WTC11 (cell line): ENCODE measurements at places on chromosomes 11 and 22.

DNA sequence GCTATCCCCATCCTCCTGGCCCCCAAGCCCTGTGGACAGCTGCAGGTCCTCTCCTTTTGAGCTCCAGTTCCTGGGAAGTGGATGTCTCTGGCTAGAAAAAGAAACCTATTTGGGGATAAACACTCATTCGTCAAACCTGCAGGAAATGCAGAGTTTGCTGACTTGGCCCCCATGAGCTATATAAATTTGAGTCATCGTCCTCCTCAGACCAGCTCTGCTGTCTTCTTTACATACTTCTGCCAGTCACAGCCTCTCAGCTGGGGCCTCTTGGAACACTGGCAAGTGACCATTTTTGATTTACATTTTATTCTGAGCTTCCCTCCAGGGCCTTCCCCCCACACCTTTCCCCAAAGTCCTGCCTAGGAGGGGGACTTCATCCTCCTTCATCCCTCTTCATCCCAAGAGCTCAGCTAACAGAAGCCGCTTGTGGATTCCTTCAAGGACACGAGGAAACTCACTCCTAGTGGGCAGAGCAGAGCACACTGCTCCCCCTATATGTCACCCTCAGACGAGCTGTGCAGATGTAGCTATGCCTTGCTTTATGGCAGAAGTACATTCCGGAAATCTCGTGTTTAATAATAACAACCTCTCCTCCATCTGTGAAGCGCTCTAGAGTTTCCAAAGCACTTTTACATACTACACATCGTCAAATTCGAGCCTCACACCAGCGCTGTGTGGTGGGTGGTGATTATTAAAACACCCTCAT is 131.8 kb downstream of the FEZ1 start:
- DNase-seq = no peak

- no peak for DNase-seq
Measured at GRCh38 chr11:36719358-36720107, 121.5 kb upstream of the RAG2 start.

DNA sequence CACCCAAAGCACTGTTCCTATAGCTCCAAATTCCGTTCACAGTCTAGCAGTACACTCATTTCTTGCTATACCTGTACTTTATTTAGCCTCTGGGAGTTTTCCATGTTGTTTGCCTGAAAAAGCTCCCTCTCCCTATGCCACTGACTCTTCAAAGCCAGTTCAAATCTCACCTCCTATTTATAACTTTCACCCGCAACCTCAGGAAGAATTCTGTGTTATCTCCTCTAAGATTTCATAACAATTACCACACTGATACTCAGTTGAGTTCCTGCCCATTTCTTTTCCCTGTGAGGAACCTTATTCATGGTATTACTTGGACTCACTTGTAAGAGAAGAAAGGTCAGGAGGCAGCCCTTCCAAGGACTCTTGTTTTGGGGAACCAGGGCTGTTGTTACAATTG is 25.2 kb downstream of the GDPD4 start:
- no peak for DNase-seq

- no peak for DNase-seq
Measured at GRCh38 chr11:112769584-112769983, 191.6 kb upstream of the NCAM1 start.

- DNase-seq = no peak
Measured at GRCh38 chr11:8387141-8387540, 123.5 kb upstream of the LMO1 start.

DNA sequence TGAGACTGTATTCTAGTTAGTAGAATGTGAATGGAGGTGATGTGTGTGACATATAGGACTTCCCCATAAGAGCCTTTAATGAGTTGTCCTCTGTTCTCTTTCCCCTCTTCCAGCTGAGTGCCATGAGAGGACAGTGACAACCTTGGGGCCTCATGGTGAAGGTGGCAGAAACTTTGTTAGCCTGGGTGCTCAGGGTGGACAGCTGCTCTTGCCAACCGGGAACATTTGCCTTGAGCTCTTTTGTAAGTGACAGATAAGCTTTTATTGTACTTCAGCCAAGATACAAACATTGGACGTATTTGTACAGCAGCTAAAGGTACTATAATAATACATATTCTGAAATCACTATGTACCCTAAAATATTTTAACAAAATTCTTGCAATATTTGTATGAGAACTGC is 33.0 kb upstream of the PLET1 start:
- DNase-seq = no peak

GRCh38 chr11:120554766-120555432 is 43.4 kb downstream of the GRIK4 start:
- peak; percentile 30 for DNase-seq

- peak; percentile 47 for DNase-seq
Measured at GRCh38 chr22:47192651-47193437, 430.4 kb downstream of the TBC1D22A start.

DNA sequence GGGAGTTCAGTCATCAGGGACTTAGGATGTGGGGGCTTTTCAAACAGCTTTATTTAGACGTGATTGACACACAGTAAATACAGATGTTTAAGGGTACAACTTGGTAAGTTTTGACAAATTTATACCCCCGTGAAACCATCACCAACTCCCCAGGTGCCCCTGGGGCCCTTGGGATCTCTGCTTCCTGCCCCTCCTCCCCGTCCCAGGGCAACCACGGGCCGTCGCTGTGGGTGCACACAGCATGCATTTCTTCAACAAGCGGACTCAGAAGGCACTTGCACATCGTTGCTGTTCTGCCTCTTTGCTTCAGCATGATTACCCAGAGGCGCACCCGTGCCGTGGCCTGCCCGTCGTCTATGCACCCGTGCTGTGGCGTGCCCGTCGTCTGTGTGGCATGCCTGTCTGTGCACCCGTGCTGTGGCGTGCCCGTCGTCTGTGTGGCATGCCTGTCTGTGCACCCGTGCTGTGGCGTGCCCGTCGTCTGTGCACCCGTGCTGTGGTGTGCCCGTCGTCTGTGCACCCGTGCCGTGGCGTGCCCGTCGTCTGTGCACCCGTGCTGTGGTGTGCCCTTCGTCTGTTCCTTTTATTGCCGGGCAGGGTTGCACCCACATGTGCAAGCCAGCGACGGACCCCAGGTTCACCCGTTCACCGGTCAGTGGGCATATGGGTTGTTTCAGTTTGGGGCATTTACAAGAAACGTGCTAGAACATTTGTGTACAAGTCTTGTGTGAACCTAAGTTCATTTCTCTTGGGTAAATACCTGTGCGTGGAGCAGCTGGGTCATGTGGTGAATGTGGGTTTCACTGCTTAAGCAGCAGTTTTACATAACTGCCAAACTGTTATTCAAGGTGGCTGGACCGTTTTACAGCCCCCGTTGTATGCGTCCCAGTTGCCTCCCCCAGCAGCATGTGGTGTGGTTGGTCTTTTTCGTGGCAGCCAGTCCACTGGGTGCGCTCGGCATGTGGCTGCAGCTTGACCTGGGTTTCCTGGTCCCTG is 8.3 kb downstream of the CD81 start:
- no peak for DNase-seq

GRCh38 chr11:66367561-66368312 is 3.8 kb downstream of the SLC29A2 start:
- no peak for DNase-seq

GRCh38 chr22:39697790-39698430 is 127.4 kb downstream of the CACNA1I start:
- DNase-seq = no peak

- no peak for DNase-seq
Measured at GRCh38 chr22:35464399-35464798, 64.5 kb downstream of the MCM5 start.

DNA sequence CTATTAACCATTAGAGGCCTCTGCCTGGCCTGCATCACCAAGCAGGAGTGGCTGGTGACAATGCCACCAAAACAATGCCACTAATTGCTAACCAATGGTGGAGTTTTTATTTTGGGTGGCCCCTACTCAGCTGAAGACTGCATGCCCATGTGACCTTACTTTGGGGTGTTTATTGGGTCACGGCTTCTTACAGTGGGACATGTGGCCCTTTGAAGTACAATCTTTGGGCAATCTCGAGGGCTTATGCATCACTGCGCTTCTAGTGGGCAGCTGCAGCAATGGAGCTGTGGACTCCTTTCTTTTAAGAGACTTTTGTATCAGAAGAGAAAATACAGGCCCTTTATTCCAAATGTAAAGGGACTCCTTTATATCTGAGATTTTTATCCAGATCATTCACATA is 85.7 kb downstream of the IGLL5 start:
- no peak for DNase-seq

- no peak for DNase-seq
Measured at GRCh38 chr11:130536106-130537040, 87.9 kb downstream of the ADAMTS15 start.

DNA sequence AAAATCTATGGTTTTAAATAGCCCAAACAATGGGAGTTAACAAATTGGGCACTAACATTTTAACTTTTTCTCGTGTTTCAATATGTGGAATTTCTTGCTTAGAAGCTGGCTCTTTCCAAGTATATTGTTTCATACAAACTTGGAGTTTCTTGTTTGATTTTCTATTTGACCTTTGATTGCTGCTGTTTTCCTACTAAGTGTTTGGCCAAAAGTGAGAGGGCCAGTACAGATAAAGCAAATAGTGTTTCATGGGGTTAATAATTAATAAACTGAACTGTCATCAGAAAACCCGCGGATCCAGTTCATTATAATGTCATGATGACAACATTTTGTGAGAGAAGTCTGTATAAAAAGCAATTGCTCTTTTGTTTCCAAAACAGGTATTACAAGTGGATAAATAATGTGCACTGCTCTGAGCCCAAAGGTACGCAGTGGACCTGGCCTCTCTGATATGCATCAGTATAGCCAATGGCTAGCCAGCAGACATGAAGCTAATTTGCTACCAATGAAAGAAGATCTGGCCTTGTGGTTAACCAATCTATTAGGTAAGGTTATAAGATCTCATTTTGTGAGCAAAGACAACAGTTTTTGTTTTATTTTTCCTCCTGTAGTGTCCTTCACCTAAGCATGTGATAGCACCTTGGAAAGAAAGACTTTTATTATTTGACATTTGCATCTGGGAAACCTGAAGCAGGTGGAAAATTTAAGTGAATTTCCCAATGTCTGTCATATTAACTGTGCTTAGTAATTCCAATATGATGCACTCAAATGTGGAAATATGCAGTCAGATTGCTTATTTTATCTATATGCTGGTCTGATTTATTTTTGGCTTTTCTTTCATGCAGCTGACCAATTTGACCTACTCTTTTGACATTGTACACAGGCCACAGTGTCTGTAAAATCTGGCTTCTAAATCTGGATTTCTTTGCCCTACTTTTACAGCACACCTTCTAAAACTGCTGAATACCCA is 8.3 kb downstream of the GAS2 start:
- DNase-seq = no peak

DNA sequence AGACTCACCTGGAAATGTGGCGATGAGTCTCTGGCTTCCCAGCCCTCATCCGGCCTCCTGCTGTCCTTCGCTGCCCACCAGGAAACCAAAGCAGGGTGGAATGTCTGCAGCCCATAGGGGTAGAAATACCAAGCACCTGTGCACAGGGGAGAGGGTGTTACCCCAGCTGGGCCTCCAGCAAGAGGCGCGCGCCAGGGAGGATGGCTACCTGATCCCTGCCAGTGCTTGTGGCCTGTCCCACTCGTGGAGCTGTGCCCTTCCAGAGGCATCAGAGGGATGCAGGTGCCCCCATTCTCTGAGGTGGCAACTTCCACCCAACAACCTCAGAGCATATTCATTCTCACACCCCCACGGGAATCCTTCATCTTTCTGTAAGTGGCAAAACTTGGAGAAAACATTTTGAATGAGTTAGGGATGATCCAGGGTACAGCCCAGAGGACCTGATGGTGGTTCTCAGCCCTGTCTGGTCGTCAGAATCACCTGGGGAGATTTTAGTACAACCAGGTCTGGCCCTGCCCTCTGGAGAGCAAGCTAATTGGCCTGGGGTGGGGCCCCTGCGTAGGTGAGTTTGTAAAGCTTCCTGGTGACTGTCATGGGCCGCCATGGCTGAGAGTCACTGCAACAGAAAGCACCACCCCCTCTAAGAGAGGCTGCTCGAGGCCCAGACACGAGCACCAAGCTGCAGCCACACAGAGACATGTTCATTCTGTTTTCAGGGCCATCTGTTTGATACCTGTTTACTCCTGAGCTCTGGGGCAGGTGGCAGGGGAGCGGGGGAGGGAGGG is 9.9 kb downstream of the SUN2 start:
- DNase-seq = no peak

GRCh38 chr22:20810645-20811044 is 36.7 kb downstream of the SERPIND1 start:
- no peak for DNase-seq

- no peak for DNase-seq
Measured at GRCh38 chr22:17436981-17437412, 67.7 kb downstream of the CECR2 start.

GRCh38 chr22:32534252-32535235 is 59.9 kb downstream of the FBXO7 start:
- no peak for DNase-seq
